ENCODE measurements at places on chromosomes 3 and 15.

DNA sequence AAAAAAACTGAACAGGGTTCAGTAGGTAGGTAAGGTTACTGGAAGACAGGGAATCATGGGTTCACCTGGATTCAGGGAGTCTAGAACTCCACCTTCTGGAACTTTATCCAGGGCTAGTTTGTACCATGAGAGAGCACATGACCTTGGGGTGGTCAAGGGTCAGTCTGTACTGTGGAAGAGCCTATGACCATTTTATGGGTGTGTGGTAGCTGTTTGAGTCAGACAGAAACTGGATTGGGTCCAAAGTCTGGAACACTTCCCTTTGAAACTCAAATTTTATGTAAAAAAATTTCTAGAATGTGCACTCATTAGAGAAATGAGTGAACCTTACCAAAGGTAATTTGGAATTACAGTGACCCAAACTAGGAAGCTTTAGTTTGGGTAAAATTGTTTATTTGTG, 486.0 kb upstream of the AGTR1 start:
- no peak for DNase-seq

DNA sequence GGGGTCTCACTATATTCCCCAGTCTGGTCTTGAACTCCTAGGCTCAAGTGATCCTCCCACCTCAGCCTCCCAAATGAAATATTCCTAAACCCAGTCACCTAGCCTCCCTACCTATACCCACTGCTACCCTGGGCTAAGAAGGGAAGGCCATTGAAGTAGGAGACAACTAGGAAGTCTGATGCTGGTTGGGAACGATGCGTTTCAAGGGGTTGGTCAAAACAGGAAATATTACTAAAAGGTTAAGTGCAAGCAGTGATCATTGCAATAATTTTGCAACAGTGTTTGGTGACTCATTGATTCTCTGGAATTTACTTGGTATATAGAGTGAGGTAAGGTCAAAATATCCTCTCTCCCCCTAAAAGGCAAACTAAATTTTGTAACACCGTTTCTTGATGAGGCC, 4.6 kb upstream of the UQCRC1 start:
- no peak for DNase-seq

DNA sequence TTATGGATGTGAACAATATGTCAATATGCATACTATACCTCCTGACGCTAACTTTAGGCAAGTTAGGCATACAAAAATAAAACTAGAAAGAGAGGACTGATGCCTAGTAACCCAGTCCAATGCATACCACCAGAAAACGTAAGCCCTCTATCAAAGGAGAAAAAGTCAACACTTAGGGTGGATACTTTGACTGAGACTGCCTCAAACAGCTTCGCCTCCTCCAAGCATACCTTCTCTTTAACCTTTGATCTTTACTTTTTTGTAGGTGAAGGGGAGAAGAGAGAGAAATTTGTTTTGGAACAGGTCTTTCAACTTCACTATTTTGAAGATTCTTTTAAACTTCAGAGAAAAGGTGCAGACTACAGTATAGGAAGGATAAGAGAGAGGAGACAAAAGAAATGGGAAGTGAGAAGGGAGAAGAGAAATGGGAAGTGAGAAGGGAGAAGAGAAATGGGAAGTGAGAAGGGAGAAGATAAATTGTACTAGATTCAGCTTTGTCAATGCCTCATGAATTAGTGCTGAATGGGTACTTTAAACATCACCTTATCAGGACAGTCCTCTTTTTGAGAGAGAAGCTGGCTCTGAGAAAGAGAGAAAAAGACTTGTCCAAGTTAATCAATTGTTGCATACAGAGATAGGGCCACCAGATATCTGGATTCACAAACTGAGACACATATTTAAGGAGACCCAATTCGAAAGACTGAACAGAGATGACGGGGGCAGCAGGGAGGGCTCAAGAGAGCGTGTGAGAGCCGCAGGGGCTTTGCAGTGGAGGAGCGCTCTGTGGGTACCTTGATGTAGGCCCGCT, 1.0 kb downstream of the P3H2 start:
- no peak for DNase-seq

DNA sequence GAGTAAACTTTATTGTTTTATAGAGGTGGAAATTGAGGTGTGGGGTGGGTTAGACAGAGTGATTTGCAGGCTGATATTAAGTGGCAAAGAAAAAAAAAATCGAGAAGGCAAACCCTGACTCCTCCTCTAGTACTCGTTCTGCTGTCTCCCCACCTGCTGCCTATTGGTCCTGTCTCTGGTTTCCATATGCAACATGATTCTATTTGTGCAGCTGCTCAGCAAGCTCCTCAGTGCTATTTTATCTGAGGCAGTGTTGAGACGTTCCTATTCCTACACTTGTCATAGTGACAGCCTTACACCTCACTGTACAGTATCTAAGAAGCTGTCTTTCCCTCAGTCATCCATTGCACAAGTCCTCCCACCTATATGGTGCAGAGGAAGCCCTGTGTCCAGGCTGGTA, 45.1 kb downstream of the RSL24D1 start:
- DNase-seq = no peak
